ENCODE measurements at places on chromosomes 3 and 15.

DNA sequence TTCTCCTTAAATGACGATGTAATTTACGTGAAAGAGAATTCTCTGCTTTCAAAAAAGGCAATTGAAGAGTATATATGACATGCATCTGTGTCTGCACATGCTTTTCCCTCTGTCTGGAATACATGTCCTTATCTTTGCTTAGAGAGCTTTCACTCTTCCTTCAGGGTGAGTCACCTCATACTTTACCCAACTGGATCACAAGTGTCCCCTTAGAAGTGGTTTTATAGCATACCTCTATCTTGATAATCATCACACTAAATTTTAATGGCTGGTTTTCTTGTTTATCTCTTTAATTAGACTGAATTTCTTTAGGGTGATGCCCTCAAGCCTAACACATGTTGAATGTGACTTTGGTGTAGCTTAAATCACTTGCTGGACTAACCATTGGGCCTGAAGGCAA, 178.9 kb downstream of the SV2B start:
- DNase-seq = no peak

GRCh38 chr3:100401674-100402041, 319 bp downstream of the LNP1 start:
- DNase-seq = peak; percentile 34

DNA sequence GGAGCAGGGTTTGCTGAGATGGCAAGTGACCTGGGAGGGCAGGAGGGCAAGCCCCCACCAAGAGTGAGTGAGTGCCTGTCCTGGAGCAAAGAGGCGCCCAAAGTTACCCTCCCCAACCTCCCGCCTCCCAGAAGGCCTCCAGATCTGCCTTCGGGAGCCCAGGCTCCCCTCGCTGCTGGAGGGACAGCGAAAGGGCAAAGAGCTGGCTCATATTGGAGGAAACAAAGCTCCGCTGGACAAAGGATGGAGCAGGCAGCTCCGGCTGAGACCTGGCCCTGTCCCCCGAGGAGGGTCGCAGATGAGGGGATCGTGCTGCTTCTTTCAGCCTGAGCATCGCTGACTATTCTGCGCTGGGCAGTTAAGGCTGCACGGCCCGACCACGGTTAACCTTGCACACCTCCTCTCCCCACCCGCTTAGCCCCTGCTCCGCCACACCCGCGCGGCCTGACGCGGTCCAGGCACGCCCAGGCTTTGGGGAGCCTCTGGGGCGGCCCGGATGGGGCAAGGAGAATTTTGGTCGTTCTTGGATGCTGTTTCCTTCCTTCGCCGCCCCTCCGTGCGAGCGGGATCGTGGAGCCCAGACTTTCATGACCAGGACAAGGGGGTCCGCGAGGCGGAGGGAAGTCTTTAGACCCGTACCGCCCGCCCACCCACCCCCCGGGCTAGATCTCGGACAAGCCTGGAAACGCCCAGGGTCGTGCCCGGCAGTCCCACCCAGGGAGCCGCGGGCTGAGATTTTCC, 651 bp downstream of the PLCD1 start:
- DNase-seq = no peak

- no peak for DNase-seq
Observed at GRCh38 chr3:17798000-17798399, 55.6 kb upstream of the TBC1D5 start.
